ENCODE measurements at places on chromosomes 5 and 9.

DNA sequence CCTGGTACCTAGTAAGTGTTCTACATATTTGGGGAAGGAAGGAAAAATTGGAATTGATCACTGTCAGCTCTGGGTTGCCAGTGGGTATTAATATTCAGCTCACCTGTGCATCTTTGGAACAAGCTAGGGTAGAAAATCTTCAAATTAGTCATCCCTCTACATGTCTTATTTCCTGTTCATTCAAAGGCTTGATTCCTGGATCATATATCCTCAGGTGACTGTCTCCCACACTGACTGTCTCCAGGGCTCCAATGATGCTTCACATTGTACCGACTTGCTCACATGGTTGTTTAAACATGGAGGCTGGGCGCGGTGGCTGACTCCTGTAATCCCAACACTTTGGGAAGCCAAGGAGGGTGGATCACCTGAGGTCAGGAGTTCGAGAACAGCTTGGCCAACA lies 11.6 kb upstream of the SUSD1 start:
- no peak for DNase-seq

GRCh38 chr9:77816641-77817341 lies 168.7 kb upstream of the GNA14 start:
- no peak for DNase-seq

GRCh38 chr5:124260921-124261515 lies 485.4 kb downstream of the ZNF608 start:
- no peak for DNase-seq

- peak; percentile 60 for DNase-seq
Measured at GRCh38 chr9:76302947-76303550, 91.2 kb downstream of the RFK start.

- no peak for DNase-seq
Measured at GRCh38 chr9:133954862-133955529, 37.1 kb downstream of the VAV2 start.

DNA sequence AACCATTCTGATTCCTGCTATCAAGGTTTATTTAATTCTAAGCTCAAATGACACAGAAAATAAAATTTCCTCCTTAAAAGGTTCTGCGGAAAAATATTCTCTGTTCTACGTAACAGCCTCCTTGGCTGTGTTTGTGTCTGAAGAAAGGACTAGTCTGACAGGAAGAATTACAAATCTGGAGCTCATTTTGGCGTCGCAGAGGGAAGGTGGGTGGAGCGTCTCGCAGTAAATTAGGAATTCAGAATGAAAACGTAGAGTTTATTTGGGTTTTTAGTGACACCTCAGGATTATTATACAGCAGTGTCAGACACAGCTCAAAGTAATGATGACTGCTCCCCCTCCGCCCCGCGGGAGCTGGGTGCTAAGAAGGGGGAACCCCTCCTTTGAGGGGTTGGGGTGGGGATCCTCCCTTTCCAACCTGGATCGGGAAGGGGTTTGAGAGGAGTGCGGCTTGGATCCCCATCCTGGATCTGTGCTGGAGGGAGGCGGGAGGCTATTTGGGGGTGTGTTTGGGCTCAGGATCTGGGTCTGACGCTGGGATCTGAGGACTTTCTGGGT lies 933 bp upstream of the TGFBR1 start:
- DNase-seq, result no peak

- DNase-seq, result peak; percentile 15
Measured at GRCh38 chr5:135491552-135492318, 39.6 kb upstream of the TIFAB start.

GRCh38 chr5:112551419-112552032 lies 132.4 kb upstream of the EPB41L4A start:
- peak; percentile 45 for DNase-seq

DNA sequence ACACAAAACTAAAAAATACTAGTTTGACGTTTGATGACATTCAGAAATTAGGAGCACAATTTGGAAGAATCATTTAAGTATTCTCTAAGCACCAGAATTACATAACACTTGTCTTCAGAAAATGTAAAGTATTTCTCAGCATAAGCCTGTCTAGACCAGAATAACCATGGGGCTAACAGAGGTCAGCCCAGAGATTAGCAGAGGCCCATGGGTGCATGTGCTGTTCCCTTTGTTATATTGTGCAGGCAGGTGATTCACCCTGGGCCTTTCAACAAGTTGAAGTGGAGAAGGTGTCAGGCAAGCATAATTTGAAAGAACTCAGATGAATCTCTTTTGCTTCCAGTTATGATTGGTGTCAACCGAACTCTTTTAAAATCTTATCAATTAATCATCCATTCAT lies 227.9 kb downstream of the LURAP1L start:
- DNase-seq, result no peak

GRCh38 chr5:86807046-86808031 lies 189.6 kb downstream of the COX7C start:
- no peak for DNase-seq

GRCh38 chr5:124627815-124628595 lies 118.4 kb downstream of the ZNF608 start:
- peak; percentile 38 for DNase-seq

- peak; percentile 69 for DNase-seq
Measured at GRCh38 chr5:168409591-168410458, 76.4 kb upstream of the RARS1 start.

DNA sequence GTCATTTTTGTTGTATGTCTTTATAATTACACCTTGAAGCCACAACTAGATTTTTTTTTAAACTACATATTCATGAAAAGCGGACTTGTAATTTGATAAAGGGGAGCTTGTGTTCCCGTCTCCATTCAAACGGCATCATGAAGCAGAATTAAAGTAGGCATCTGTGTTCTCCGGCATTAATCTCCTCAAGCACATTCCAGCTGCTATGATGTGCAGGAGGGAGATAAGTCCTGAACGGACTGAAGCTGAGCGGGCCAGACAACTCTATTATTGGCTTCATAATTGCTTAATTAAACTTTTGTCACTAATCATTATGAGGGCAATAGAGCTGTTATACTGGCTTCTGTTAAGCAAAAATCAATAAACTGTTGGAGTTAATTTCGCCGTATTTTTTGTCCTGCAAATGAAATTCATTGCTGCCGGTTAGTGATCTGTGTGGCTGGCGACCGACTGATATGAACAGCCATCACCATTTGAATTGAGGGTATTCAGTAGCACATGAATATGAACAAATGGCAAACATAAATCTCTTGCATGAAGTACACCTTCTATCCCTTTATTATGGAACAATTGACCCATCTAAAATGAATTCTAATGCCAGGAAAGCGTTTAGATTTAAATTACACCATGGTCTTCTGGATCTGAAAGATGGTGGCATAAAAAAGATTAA lies 408.8 kb upstream of the IRX1 start:
- no peak for DNase-seq

GRCh38 chr9:93458712-93459111 lies 5.3 kb upstream of the FAM120AOS start:
- DNase-seq, result no peak

All from A172 (cell line).